GOT3 (cell line): ENCODE measurements at places on chromosomes 3 and 15.

GRCh38 chr3:195150181-195151118 is 120.5 kb downstream of the XXYLT1 start:
- DNase-seq: no peak

GRCh38 chr15:77864211-77865105 is 213.1 kb downstream of the TBC1D2B start:
- DNase-seq: no peak

DNA sequence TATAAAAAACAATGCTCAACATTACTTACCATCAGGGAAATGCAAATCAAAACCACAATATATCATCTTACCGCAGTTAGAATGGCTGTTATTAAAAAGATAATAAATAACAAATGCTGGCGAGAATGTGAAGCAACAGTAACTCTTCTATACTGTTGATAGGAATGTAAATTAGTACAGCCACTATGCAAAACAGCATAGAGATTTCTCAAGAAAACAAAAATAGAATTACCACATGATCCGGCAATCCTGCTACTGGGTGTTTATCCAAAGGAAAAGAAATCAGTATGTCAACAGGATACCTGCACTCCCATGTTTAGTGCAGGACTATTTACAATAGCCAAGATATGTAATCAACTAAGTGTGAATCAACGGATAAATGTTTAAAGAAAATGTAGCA is 48.1 kb downstream of the ADAM10 start:
- no peak for DNase-seq

DNA sequence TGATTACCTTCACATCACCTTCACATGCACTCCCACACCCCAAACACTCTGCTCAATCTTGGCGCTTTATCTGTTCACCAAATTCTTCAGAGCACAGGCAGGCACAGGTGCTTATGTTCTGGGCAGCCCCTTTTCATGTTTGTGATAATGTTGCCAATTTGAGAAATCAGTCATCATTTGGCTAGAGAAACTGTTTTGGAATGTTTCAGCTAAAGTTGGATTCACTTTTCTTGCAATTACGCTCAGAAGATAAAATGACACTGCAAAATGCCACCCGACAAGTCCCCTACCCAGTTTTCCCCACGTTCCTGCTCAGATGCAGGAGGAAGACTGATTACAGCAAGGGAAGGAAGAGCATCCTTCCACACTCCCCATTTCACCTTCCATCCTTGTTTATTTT is 192.9 kb upstream of the LRRN1 start:
- no peak for DNase-seq

DNA sequence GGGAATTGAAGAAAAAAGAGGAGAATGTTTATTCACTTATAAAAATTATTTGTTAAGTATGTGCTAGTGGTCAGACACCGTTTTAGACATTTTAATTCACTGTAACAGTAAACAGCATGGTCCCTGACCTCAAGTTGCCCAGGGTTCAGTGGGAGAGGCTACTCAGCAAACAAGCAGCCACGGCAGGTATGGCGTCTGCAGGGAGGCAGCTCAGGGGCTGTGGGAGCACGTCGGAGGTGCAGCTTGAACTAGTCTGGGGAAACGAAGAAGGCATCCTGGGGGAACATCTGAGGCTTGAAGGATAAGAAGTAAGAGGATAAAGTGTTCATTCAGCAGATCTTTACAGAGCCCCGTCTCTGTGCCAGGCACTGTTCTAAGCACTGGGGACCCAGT is 66.0 kb downstream of the CRTC3 start:
- no peak for DNase-seq

- no peak for DNase-seq
Observed at GRCh38 chr15:91857772-91858171, 4.3 kb downstream of the SLCO3A1 start.

- no peak for DNase-seq
Observed at GRCh38 chr3:24523215-24523614, 28.6 kb upstream of the THRB start.

DNA sequence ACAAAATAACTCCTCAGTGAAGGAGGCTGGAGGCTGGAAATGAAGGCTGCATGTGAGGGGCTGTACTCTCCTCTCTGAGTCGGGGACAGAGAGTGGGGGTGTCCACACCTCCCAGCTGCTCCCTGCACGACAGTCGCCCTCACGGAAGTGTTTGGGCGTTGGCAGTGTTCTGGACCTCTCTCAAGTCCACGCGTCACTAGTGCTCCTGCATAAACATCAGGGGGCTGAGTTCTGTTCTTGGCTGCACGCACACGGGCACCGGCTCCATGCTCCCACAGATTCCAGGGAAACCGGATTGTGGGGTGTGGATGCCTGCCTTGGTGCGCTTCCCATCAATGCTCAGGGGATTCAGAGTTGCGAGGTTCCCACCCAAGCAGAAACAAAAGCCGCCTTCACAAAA is 7.4 kb downstream of the RASGRF1 start:
- no peak for DNase-seq

DNA sequence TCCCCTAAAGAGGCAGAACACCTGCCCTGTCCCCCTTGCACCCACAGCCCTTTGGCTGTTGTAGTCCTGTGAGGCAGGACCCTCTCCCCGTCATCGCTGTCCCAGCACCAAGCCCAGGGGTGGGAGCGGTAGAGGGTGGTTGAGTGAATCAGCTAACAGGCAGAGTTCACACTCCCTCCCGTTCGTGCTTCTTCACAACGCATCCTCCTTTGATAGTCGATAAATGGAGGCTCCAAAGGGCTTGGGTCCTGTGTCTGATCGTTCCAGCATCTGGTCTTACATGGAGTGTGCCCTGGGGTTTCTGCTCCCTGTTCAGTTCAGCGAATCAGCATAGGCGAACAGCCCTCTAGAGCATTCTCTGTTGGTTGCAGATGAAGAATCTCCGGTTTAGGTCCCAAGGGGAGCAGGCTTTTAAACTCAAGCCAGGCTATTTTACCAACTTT is 820 bp upstream of the HMCES start:
- DNase-seq: no peak

- DNase-seq: peak; percentile 22
Observed at GRCh38 chr3:156787926-156788663, 38.1 kb upstream of the LEKR1 start.

DNA sequence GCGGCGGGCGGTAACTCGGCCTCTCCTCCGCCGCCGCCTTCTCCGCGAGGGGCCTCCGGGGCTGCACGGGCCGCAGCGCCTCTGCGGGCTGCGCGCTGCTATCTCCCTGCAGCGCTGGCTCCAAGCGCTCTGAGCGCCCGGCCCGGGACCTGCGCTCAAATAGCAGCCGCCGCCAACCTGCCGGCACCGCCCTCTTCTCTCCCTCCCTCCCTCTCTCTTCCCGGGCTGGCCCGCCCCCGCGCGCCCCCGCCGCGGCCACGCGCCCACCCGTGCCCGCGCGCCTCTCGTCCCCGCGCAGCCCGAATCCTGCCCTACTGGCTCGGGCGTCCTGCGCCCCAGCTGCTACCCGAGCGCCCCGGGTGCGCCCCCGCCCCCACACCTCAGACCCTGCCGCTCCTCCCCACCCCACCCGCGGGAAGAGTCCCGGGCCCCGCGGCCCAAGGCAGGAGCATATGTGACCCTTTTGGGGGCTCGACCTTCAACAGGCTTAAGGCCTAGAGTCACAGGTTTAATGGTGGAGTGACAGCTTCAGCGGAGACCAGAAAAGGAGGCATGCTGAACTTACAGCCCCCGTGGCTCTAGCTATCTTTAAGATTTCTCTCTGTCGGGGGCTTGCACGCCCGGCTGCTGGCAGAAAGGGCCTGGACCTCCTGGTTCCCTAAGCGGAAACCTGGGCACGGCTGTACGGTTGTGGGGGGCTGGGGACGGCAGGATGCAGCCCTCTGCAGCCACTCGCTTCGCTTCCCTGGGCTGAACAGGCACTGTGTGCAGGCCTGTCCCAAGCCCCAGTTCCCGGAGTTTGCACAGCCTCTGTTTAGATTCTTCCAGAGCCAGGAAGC is at the start of gene CACNA2D2:
Gene CACNA2D2 (minus strand): TSS at position 131 of the 839 bp plus-strand sequence. CDS start 211 bp downstream, outside the sequence.
- DNase-seq: no peak

DNA sequence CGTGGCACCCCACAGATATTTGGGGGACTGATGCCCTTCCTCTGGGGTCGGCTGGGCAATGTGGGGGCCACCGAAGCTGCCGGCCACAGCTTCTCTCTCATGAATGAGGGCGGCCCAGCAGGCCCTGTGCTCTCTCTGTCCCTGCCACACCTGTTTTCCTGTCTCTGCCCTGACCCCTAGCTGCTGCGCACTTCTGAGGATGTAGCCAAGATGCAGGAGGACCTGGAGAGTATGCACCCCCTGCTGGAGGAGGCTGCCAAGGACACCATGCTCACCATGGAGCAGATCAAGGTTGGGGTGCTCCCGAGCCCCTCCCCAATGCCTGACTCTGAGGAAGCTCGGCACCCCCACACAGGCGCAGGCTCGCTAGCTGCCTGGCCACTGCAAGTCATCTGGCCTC is 59.7 kb downstream of the SEMA3G start:
- DNase-seq: no peak

DNA sequence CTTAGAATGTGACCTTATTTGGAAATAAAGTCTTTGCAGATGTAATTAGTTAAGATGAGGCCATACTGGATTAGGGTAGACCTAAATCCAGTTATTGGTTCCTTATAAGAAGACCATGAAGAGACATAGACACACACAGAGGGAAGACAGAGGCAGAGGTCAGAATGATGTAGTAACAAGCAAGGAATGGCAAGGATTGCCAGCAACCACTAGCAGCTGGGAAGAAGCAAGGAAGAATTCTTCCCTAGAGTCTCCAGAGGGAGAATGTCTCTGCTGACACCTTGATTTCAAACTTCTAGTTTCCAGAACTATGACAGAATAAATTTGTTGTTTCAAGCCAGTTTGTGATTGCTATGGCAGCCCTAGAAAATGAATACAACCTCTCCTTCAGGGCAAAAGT is 116.7 kb downstream of the WDR76 start:
- DNase-seq: no peak

GRCh38 chr3:56884387-56884786 is 82.6 kb upstream of the ARHGEF3 start:
- DNase-seq: no peak

DNA sequence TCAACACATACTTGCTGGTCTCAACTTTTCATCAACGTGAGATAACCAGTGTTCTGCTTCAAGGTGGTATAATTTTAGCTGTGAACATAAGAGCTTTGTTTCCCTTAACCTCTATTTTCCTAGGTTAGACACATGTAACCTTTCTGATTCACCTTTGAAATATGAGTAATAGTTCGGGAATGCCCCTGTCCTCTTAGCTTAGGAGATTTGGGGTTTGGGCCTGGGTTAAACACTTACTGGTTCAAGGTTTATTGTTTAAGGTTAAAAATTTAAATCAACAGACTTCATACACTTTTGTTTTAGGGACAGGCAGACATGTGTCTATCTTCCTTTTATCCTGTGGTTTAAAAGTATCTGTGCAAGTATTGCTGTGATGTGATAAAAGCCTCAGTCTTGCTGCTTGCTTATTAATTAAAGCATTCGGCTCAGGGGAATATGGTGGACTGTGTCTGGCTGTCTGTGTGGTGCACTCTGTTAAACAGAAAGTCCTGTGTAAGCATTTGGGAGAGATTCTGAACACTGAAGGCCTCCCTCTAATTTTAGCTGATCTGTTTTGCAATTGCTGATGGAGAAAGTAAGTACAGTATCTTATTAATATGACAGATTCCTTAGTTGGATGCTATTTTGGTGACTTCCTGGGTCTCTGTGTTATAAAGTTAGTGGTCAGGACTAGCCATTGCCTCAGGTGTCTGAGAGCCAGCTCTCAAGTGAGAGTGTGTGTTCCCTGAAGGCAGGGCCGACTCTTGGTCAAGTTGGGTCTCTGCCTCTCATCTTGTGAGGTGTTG is 81.8 kb downstream of the USP13 start:
- DNase-seq: no peak

DNA sequence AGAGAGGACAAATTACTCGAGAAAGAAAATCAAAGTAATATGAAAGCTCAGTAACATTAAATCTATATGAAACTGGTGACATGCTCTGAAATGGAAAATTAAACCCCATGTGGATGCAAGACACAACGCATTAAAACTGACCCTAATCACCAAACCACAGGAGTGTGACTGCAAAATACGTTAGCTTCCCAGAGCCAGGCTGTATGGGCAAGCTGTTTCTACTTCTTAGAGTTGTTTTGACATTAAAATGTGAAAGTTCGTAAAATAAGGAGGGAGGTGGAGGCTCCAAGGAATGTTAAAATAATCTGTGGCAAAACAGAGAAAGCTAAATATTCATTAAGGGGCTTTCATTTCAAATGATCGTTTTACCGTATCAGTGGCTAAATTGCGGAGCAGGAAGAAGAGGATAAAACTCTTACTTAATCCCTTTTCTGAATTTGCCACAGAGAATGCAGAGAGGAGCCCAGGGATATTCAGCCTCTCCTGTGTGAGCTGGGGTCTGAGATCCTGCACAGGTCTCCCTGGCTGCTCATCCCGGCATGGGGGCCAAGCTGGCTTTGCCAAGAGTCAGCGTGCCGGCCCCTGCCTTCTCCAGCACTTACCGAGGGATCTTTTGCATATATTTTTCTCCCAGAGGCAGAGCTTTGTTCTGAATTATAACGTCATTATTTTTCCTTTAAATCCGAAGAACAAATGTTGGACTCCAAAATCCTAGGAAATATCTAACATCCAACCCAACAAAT is 239.8 kb upstream of the THBS1 start:
- DNase-seq: no peak

DNA sequence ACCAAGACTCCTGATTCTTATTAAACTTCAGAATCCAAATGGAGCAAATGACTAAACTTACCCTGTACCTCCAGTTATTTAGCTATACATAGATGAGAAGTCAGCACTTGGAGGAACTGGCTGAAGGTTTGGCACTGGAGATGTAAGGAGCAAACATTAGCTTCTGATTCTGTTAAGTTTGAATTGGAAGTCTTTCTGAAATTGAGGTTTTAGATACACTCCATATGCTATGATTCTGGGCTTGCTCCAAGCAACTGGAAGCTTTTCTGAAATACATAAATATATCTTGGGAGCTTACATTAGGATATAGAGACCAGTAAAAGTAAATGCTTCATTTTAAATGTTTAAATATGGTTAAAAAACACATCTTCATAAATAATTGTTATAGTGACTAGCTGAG is 333.7 kb downstream of the EPHA3 start:
- DNase-seq: no peak
